ENCODE measurements at places on chromosomes 4 and X.

GRCh38 chr4:10554121-10554520 is 96.9 kb upstream of the ZNF518B start:
- DNase-seq: no peak

- DNase-seq: no peak
Measured at GRCh38 chr4:93232883-93233282, 595.7 kb upstream of the ATOH1 start.

DNA sequence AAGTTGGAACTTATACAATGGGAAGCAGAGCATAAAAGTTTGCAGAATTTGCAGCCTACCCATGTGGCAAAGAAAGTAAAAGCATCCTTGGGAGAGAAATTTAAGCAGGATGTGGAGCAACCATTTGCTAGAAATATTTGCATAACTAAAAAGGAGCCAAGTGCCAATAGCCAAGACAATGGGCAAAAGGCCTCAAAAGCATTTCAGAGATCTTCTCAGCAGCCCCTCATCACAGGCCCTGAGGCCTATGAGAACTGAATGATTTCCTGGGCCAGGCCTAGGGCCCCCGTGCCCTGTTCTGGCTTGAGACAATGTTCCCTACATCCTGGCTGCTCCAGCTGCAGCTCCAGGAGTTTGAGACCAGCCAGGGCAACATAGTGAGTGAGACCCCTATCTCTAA is 25.3 kb upstream of the RAB28 start:
- DNase-seq: peak; percentile 78

- no peak for DNase-seq
Measured at GRCh38 chrX:13376857-13377549, 57.1 kb upstream of the ATXN3L start.

DNA sequence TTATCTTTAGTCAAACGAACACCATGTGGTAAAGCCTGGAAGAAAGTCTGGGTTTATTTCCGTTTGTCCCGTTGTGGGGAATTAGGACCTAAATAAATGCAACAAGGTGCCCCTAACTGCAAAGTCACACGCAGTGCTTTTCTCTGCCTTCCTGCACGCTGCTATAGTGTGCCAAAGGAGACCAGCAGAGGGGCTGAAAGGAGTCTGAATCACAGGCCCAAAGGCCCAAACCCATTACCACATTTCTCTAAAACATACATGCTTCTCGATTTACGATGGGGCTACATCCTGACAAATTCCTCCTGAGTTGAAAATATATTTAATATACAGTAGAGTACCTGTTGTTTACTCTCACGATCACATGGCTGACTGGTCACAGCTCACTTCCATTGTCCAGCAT is 4.5 kb downstream of the VEGFC start:
- no peak for DNase-seq

DNA sequence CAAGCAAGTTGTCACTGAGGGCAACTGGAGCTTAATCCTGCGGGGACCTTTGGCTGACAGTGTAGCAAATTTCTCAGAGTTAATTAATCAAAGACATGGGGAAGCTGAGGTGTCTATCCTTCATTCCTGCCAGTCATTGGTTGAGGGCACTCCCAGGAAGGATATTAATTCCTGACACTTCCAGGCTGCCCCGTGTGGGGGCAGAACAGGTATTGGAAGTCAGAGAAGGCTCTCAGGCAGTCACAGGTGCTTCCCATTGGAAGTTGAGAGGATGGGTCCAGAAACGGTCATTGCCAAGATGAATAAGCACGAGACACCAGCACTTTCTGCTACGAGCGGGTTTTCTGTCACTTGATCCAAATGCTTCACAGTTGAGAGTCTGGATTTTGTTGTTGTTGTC is 29.1 kb upstream of the CD38 start:
- DNase-seq: no peak

- DNase-seq: peak; percentile 65
Measured at GRCh38 chrX:13283950-13284546, 35.8 kb downstream of the ATXN3L start.

DNA sequence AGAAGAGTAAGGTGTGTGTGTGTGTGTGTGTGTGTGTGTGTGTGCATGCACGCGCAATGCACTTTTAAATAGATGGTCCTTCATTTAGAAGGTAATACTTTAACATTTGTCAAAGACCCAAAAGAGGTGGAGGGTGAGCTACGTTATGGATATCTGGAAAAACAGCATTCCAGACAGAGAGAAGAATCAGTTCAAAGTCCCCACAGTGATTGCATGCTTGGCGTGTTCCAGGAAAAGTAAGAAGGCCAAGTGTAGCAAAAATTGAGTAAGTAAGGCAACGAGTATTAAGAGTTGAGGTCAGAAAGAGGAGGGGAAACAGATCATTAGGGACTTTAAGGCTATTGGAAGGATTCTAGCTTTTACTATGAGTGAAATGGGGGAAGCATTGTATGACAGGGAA is 21.9 kb upstream of the GABRE start:
- DNase-seq: no peak

GRCh38 chr4:150037251-150037856 is 40.9 kb upstream of the DCLK2 start:
- no peak for DNase-seq

GRCh38 chr4:158826057-158826456 is 57.2 kb downstream of the FNIP2 start:
- no peak for DNase-seq

- DNase-seq: no peak
Measured at GRCh38 chr4:76305033-76305687, 1.4 kb upstream of the STBD1 start.

DNA sequence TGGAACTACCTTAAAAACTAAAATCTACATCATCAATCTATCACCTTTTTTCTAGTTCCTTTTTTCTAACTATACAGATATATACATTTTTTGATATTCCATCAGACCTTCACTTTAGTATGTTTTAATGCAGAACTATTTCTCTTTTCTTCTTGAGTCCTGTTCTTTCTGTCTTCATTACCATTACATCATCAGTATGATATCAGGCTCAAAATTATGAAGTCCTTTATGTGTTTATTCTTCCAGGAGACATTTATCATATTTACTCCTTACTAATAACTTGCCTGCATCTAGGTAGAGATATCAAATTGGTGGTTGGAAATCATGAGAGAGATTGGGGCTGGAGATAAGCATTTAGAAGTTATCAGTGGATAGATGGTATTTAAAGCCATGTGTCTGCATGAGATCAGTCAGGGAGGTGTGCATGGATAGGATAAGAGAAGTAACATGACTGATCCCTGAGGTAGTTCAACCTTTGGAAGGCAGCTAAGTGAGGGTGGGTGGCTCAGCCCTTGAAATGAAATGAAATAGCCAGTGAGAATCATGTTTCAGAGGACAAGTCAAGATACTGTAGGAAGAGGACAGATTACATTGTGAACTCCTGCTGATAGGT is 43.1 kb downstream of the MRPL1 start:
- DNase-seq: no peak

DNA sequence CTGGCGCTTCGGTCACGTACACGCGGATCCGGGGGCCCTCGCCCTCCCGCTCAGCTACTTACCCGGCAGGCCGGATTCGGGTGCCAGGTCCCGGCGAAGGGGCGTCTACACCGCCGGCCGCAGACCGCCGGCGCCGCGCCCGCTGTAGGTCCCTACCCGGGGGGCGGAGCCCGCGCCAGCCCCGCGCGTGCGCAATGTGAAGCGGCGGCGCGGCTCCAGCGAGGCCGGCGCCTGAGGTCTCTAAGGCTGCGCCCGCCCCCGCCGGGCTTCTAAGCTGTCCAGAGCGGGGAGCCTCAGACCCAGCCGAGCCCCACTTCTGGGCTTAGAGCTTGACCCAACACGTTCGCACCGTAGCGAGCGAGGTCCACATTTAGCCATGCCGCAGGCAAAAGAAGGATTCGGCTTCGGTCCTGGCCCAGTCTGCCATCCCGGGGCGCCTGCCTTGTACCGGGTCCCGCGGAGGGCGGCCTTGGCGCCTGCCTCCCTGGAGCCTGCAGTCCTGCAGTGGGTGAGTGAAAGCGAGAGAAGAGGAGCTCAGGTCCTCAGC is at the start of gene ZNF518B:
Gene ZNF518B, minus strand, starts transcription at position 172 of the 547 bp plus-strand sequence. CDS start 11,098 bp downstream, outside the sequence.
- peak; percentile 56 for DNase-seq

DNA sequence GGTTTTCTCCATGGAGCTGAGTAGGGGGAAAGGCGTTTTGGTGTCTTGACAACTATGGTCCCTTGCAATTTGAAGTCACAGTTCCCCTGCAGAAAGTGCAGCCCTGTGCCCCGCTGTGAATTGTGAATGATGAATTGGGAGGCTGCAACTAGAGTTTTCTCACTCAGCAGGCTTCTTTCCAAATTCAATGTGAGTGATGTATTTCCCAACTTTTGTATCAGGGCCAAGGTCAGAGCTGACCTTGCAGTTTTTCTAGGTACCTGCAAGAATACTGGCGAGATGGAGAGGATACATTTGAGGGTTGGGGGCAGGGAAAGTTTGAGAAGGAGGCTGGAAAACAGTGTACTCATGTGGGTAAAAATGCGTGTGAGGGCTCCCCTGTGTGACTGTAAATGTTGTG is 11.7 kb downstream of the PHEX start:
- DNase-seq: no peak

GRCh38 chr4:20487852-20488251 is 212.4 kb upstream of the PACRGL start:
- no peak for DNase-seq

- no peak for DNase-seq
Measured at GRCh38 chrX:10155137-10155536, 1.6 kb upstream of the CLCN4 start.

- no peak for DNase-seq
Measured at GRCh38 chr4:165810726-165811125, 62.3 kb upstream of the TLL1 start.

GRCh38 chrX:13078739-13079444 is 34.5 kb upstream of the FAM9C start:
- DNase-seq: no peak

DNA sequence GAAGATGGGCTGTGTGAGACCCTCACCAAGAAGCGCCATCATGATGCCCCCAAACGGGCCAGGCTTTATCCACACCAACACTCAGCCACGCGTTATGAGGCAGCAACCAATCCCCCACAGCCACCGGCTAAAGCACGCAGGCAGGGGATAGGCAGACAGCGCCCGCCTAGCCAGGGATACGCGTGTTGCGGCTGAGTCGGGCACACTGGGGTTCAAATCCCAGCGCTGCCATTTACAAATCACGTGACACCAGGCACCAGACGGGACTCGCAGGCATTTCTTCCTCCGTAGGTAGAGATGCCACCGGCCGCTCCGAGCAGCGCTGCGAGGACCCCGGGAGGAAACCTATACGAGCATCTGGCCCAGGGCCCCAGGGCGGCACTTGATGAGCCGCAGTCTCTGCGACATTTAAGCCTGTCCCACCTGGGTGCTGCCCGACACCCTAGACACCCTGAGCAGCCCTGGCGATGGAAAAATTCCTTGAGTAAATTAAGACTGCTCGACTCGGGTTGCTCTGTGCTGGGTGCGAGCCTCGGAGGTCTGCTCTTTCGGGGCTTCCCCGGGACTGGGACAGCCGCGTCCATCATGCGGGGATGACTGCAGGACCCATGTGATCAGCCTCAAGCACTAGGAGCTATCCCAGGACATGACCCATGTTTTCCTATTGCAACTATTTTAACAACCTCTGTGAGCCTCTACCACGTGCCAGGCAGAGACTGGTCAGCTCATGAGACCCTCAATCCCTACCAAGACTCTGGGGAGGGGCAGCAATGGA is 6.3 kb downstream of the ABLIM2 start:
- no peak for DNase-seq

GRCh38 chrX:107451731-107452130 is 2.3 kb downstream of the FRMPD3 start:
- no peak for DNase-seq

- DNase-seq: no peak
Measured at GRCh38 chrX:43508694-43509093, 147.4 kb upstream of the MAOA start.

DNA sequence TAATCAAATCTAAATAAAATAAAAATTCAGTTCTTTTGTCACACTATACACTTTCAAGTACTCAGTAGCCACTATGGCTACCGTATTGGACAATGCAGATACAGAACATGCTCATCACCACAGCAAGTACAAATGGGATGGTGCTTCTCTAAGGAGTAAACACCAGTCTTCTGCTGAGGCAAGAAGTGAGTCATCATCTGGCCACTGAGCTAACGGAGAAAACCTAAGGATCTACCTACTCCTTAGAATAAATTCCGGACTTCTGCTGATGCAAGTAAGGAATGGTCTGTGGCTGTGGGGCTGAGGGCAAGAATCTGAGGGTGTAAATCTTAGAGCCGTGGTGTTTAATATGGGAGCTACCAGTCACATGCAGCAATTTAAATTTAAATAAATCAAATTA is 11.3 kb upstream of the RBMXL3 start:
- DNase-seq: peak; percentile 5

DNA sequence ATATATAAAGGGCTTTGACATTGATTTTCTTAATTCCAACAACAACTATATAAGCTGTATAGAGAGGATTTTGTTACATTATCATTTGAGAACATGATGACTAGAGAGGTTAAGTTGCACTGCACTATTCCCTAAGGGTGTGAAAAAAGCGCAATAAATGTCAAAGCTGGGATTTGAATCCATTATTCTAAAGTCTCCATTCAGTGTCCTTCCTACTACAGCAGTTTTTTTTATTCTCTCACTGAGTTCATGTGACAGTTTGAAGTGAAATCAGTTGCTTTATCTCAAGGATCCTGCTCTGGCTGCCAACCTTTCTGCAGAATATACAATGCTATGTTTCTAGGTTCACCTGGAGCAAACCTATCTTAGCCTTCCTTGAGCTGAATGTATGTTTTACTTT is 177.5 kb downstream of the ANKRD50 start:
- DNase-seq: no peak

- no peak for DNase-seq
Measured at GRCh38 chr4:156886481-156886880, 85.1 kb downstream of the PDGFC start.

- no peak for DNase-seq
Measured at GRCh38 chr4:42995343-42995944, 102.9 kb downstream of the GRXCR1 start.

- no peak for DNase-seq
Measured at GRCh38 chr4:85760511-85760910, 285.6 kb downstream of the ARHGAP24 start.

DNA sequence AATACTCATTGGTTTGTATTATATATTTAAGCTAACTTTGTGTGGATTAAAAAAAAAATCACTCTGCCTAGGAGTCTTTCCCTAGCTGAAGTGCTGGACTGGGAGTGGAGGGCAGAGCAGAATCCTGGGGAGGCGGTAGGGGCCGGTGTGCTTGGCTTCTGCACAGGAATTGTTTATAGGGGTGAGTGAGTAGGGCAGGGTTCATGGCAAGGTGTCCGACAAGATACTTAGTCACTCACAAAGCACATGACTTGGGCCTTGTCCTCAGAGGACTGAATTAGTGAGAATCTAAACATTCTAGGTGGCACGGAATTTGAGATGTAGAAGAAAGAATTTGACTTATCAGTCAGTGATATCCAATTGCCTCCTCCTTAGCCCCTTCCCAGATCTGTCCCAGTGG is 32.2 kb downstream of the FNIP2 start:
- DNase-seq: no peak

Measured in NT2/D1 (cell line).